GM12891 (cell line): ENCODE measurements at places on chromosomes 5 and 9.

- DNase-seq, result no peak
Observed at GRCh38 chr9:83043597-83043996, 19.3 kb downstream of the RASEF start.

DNA sequence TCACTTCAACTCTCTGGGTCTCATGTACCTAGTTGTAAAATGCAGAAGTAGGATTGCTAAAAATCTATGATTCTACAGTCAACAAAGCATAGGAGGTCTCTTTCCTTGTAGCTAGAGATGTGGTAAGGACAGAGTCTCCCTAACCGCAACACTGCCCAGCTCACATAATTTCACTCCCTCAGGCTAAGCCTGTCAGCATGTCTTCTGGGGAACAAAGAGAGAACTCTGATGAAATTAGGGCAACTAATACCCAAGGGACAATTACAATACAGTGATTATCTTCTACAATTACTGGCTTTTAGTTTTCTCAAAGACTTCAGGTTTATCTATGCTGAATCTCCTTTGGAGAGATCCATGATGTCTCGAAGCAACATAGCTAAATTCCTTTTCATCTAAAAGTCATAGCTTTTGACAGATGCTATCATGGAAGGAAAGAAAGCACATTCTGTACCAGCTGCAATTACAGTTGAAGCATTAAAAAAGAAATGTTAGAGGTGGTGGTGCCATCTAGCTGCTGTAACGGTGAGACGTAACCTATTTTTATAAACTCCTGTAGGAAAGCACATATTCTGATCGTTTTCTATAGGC is 141.1 kb upstream of the TARS1 start:
- no peak for DNase-seq

DNA sequence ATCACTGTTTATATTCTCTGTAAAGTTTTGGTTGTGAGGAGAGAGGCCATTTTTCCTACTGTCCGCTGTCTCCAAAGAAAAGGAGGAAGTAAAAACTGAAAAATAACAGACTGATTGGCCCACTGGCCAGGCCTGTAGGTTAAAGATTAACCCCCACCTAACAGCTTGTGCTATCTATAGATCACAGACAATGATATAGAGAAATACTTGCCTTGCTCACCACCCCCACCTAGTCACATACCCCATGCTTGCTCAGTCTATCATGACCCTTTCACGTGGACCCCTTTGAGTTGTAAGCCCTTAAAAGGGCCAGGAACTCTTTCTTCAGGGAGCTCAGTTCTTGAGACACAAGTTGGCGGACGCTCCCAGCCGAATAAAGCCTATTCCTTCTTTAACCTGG is 357.4 kb downstream of the PRDM9 start:
- no peak for DNase-seq

DNA sequence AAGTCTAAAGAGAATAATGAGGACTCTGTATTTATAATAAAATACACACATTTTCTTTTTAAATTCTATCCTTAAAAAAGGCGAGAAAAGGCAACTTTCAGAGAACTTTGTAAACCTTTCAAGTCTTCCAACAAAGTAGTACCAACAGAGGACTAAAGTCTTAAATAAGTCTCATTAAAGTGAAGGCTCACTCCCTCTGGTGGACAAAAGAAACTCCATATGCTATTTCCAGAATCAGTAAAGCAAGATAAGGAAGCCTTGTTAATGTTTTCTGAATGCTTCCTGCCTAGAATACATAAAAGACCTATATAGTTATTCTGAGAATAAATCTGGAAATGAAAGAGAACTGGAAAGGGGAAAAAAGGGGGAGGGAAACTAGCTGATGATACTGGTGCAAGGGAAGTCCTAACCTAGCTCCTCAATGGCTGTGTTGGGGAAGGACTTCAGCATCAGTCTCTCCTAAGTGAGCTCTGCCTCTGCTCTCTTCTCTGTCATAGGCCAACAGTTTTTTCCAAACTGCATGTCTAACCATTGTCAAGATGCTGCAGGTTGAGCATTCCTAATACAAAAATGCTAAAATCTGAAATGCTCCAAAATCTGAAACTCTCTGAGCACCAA is 7.2 kb downstream of the HMGCS1 start:
- DNase-seq, result no peak

DNA sequence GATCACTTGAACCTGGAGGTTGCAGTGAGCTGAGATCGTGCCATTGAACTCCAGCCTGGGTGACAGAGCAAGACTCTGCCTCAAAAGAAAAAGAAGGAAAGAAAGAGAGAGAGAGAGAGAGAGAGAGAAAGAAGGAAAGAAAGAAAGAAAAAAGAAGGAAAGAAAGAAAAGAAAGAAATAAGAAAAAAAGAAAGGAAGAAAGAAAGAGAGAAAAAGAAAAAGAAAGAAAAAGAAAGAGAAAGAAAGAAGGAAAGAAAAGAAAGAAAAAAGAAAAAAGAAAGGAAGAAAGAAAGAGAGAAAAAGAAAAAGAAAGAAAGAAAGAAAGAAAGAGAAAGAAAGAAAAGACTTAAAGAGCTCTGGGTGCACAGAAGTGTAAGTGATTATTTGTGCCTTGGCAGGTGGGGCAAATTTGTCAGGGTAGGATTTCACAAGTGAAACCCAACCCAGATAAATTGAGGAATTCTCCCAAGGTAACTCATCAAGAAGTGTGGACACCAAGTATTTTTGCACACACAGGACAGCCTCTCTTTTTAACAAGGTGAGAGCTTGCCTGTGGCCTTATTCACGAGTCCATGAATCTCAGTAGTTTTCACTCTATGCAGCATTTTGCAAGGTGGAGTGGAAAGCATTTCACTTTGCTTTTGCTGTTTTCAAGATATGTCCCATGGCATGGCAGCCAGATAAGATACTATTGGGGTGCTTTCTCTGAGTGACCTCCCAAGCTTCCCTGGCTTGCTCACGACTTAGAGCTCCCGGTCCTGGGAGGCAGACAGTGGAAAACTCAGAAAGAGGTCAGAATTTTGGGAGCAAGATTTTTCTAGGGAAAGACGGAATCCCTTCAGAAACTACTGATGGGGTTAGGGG is 57.8 kb downstream of the C9orf153 start:
- no peak for DNase-seq

- no peak for DNase-seq
Observed at GRCh38 chr9:70263421-70263820, 4.6 kb downstream of the SMC5 start.

GRCh38 chr9:99438596-99438995 is 216.5 kb downstream of the SEC61B start:
- no peak for DNase-seq

DNA sequence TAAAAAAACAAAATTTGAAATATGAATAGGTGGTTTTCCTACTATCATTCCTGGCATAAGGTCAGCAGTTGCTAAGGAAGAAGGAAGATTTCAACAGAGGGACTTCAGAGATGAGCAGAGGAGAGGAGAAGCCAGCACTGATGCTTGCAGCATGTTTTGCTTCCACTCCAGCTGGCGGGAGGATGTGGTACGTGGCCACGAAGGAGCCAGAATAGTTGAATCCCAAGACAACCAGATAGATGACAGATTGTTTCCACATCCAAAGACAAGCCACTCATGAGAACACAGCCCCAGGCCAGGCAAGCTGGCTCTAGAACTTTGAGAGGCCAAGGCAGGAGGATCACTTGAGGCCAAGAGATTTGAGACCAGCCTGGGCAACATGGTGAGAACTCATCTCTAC is 15.1 kb downstream of the TIMD4 start:
- DNase-seq, result no peak

DNA sequence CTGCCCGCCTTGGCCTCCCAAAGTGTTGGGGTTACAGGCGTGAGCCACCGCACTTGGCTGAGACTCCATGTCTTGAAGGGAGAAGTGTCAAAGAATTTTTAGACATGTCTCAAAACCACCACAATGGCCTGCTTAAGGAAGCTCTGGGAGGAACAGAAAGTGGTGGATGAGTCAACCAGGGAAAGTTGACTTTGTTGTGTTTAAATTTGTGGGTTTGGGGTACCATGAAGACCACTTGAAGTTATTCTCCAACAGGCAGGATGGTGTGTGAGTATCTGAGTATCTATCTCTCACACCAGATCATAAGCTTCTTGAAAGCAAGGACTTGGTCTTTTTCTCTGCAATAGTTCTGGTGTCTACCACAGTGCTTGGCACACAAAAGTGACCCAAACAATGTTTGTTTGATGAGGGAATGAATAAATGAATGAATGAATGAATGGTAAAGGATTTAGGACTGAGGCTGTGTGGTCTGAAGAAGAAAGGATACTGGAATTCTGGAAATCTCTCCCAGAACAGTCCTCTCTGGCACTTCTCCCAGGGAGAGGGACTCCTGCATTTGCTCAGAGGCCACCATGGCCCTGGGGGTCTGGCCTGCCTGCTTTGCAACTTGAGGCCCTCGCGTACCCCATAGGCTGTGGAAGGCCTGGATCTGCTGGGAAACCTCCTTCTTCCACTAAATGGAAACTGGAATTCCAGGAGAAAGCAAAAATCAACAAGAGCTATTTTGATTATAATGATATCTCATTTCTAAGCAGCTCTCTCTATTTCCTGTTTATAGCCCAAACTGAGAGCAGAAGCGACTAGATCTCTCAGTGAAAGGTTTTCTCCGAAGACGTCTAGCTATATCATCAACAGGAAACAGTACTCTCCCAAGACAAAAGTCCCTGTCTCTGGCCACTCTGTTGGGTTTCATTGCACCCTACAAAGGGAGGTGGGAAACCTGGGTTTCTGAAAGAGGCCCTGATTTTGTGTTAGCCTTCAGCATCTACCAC is 187.9 kb downstream of the PALM2AKAP2 start:
- DNase-seq, result no peak

GRCh38 chr5:181041043-181041442 is 977 bp downstream of the BTNL9 start:
- no peak for DNase-seq

DNA sequence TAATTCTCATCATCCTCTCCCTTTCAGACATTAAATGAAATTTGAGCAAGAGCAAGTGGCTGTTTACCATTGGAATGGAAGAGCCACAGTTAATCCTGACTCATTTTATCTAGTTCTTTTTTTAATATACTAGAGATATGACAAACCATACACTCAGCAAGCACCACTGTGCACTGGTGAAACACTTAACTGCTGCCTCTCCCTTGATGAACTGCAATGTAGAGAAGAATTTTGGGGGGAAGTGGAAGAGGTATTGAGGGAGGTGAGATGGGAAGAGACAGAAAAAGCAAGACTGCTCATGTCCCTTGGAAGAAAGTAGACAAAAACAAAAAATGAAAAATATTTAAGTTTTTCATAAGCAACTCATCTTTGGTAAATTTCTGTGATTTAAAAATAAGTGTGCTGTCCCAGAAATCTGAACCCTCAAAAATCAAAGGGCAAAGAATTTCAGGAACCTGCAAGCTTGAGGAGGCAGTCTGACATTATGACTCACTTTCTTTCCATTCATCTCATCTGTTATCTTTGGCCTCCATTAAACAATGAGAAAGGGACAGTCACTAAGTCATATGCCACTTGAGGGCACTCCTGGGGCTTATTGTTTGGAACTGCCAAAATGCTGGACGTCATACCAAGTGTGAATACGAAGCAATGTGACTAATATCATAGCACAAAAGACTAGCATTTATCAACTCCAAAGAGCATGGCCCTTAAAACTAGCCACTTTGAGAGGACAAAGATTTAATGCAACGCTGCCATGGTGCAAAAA is 566.8 kb upstream of the DMAC1 start:
- DNase-seq, result no peak

GRCh38 chr5:159405611-159406031 is 75.3 kb upstream of the IL12B start:
- DNase-seq, result no peak

DNA sequence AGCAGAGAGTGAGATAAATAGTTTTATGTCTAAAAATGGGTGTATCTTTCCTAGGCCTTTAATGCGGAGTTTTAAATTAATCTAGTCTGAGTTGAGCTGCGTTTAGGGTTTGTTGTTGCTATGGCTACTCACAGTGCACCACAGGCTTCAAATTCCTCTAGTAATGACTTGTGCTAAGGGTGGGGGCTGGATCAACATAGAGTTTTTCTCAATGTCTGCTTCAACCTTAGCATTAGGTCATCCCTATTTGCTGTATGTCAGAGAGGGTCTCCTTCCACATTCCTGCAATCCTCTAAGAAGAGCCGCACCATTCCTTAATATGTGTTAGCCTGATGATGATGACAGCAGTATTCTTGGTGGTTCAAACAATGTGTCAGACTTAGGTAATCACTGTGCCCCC is 465.6 kb upstream of the KIF2A start:
- DNase-seq, result no peak
